Kidney (tissue), 22 donors: ENCODE measurements at places on chromosomes 2 and 18.

DNA sequence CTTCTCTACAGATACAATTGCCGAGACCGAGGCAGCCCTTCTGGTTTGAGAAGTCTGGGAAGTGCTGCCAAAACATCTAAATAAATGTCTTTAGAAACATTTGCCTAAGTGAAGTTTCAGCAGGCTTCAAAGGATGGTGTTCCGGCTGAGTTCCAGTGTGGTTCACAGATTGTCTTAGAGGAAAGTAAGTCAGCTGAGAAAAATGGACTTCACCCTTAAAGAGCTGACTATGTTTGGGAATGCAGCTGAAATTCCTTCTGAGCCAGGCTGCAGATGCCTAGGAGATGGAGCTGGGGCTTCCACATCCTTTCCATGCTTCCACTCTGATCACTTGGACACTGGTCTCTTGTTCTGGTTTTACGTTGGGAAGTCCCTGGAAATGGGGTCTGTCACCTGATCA is 83.6 kb downstream of the FHOD3 start:
- H3K27ac ChIP-seq = no peak overlapping the region
- no peak overlapping the region for H3K4me3 ChIP-seq
- DNase-seq = no peak
- peaks cover 10% of the 10 kb centered on the region for H3K4me1 ChIP-seq

DNA sequence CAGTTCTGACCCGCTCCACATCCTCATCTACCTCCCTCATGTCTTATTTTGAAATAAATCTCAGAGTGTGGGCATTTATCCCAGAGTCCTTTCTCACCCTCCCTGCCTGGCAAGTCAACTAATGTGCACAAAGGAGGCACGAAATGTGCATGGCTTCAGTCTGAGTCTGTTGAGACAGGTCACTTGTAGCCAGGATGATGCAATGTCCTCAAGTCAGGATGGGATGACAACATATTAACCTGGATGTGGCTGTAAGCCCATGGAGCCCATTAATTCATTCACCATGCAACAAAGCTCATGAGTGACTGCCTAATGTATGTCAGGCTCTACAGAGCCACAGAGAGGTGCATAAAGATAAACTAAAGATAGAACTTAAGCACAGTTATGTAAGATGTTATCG is 34.5 kb downstream of the KCNG3 start:
- H3K27ac ChIP-seq = no peak overlapping the region
- no peak for DNase-seq
- H3K4me1 ChIP-seq = no peaks in the 10 kb centered on the region
- H3K36me3 ChIP-seq = no peaks in the 10 kb centered on the region
- no peak overlapping the region for H3K4me3 ChIP-seq

- no peak for DNase-seq
- H3K4me1 ChIP-seq = no peaks in the 10 kb centered on the region
- no peaks in the 10 kb centered on the region for H3K36me3 ChIP-seq
- no peak overlapping the region for H3K27ac ChIP-seq
- H3K27me3 ChIP-seq = no peaks in the 10 kb centered on the region
Observed at GRCh38 chr2:132941296-132942020, 271.5 kb upstream of the LYPD1 start.

- no peaks in the 10 kb centered on the region for H3K36me3 ChIP-seq
- no peak for DNase-seq
- H3K27ac ChIP-seq = no peak overlapping the region
- H3K4me1 ChIP-seq = peaks cover 4% of the 10 kb centered on the region
- no peak overlapping the region for H3K4me3 ChIP-seq
Observed at GRCh38 chr2:205752924-205753323, 70.6 kb downstream of the NRP2 start.

DNA sequence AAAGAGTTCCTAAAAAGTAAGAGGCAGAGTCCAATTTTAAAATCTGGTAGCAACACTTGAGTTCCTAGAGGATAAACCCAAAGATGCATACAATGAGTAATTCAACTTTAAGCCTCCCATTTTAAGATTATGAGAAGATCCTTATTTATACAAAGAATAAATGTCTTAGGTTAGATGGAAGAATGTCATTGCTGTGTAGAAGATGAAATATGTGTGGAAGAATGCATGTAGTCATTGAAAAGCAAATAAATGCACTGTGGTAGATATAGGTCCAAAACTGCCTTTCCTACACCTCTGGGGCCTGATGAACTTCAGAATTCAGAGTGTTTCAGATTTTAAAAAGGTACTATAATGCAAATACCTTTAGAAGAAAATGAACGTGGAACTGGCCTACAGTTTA is 58.7 kb upstream of the LRP1B start:
- no peaks in the 10 kb centered on the region for H3K4me1 ChIP-seq
- no peaks in the 10 kb centered on the region for H3K36me3 ChIP-seq
- no peak for DNase-seq
- no peaks in the 10 kb centered on the region for H3K27me3 ChIP-seq

GRCh38 chr2:175606010-175606841 is 395.8 kb downstream of the LNPK start:
- H3K27ac ChIP-seq = no peak overlapping the region
- H3K36me3 ChIP-seq = no peaks in the 10 kb centered on the region
- DNase-seq = no peak
- no peak overlapping the region for H3K4me3 ChIP-seq
- H3K27me3 ChIP-seq = no peaks in the 10 kb centered on the region
- H3K4me1 ChIP-seq = no peaks in the 10 kb centered on the region
